ENCODE measurements at places on chromosomes 2 and 18. TPM values are rescaled to one million over a fixed set of nuclear protein-coding genes. Genes with fewer than 3 reads are reported as not detected.

HRH4 gene
- total RNA-seq = 0.10 TPM

UGT1A8 gene
- total RNA-seq = not detected

CFAP65 gene
- not detected for total RNA-seq

CYP1B1 gene
- 53.3 TPM for total RNA-seq

ADRA2B gene
- not detected for total RNA-seq

CLEC4F gene
- total RNA-seq = not detected

SERPINB2 gene
- total RNA-seq = 0.47 TPM
